ENCODE measurements at places on chromosomes 6 and 20.

- no peak for DNase-seq
Measured at GRCh38 chr6:21375151-21376116, 218.1 kb upstream of the SOX4 start.

DNA sequence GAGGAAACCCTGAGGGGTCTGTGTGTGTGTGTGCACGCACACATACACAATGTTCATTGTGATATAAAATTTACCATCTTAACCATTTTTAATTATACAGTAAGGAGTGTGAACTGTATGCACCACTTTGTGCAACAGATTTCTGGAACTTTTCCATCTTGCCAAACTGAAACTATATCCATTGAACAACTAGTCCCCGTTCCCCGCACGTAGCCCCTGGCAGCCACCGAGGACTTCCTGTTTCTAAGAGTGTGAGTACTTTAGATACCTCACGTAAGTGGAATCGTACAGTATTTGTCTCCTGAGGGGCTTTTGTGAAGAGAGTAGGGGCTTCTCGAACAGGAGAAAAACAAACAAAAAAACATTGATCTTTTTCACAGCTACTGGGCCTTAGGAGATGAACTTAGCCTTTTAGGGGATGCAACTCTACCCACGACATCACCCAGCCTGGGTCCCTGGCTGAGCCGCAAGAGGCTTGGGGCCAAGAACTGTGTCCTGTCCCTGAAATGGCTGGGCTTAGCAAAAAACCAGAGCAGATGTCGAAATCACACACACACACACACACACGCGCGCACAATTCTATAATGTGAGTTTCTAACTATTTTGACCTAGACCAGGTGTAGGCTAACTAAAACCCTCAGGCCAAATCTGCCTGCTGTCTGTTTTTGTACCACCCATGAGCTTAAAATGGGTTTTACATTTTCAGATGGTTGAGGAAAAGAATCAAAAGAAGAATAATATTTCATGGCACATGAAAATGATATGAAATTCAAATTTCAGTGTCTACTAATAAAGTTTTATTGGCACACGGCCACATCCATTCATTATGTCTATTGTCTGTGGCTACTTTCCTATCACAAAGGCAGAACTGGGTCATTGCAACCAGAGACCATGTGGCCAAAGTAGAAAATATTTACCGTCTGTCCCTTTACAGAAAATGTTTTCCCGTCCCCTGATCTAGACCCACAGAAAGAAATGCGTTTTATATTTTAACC, 144.2 kb downstream of the EYA2 start:
- no peak for DNase-seq

GRCh38 chr6:45278367-45278766, 49.8 kb upstream of the RUNX2 start:
- DNase-seq: no peak

GRCh38 chr6:143205991-143206390, 145.3 kb downstream of the AIG1 start:
- no peak for DNase-seq
